ENCODE measurements at places on chromosomes 7 and 10. TPM values are rescaled to one million over a fixed set of nuclear protein-coding genes. Genes with fewer than 3 reads are reported as not detected.
A peak's percentile ranks its signal among the peaks of the same experiment; 100 is the strongest.

DNA sequence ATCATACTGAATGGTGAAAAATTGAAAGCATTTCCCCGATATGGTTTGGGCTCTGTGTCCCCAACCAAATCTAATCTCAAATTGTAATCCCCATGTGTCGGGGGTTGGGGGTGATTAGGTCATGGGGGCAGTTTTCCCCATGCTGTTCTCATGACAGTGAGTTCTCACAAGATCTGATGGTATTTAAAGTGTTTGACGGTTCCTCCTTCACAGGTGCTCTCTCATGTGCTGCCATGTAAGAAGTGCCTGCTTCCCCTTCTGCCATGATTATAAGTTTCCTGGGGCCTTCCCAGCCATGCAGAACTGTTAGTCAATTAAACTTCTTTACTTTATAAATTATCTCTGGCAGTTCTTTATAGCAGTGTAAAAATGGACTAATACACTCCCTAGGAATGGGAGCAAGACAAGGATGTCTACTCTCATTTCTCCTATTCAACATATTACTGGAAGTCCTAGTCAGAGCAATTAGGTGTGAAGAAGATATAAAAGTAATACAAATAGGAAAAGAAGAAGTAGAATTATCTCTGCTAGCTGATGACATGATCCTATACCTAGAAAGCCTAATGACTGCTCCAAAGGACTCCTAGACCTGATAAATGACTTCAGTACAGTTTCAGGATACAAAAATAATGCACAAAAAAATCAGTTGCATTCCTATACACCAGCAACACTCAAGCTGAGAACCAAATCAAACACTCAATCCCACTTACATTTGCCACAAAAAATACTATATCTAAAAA is 260.6 kb downstream of the RNLS start:
- no peak for DNase-seq

DNA sequence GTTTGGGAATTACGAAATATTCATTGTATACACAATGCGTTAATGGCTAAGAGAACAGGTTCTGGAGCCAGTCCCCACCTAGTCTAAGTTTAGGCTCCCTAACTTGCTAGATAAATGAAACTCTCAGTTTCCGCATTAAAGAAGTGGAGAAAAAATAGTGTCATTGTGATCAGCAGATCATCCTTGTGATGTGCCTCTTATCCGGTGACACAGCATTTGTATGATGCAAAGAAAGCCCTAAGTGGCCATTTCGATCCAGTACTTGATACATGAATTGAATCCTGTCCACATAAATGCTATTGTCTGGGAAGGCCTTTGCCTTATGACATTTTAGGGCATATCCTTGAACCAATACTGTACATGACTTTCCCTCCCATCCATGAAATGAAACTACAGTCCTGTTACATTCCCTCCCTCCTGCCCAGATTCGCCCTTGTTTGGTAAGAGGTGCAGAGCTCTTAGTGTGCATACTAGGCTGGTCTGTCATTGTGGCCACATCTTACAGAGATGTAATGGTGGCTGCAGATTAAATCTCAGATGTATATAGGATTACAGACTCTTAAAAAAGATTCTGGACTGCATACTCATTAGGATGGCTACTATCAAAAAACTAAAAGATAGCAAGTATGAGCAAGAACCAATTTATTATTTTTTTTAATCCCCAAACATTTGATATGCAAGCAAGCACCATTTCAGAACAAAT is 80.9 kb downstream of the LRRC4 start:
- DNase-seq: no peak

- no peak for DNase-seq
These were observed 367.8 kb upstream of the GALNT17 start for GRCh38 chr7:70763961-70764691.

- DNase-seq: no peak
These were observed 104.6 kb downstream of the FOXP2 start for GRCh38 chr7:114519240-114519639.

DNA sequence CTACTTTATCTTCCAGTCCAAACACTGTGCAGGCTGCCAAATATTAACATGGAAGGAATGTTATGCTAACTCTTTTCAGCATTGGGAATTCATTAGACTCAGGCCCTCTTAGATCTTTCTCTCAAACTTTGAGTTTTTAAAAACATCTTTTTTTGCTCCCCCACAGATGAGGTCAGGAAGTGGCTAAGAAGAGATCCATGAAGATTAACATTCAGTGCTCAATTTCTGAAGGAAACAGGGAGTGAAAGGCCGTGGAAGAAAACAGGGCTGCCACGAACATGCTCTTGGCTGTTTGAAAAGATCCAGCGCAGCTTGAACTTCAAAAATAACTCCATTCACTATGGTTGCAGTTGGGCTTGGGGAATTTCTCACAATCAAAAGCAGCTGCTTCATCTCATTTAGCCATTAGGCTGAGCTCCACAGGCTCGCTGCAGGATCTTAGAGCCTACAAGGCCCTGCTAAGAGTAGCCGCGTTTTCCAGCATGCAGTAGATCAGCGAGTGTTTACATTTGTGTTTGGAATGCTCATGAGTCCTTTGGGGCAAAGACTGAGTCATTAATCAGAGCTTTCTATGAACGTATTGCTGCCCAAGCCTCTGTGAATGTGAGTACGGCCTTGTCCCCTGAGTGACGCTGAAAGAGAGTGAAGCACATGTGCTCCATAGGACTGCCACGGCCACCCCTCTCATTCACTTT is 41.2 kb upstream of the TNS3 start:
- DNase-seq: no peak

DNA sequence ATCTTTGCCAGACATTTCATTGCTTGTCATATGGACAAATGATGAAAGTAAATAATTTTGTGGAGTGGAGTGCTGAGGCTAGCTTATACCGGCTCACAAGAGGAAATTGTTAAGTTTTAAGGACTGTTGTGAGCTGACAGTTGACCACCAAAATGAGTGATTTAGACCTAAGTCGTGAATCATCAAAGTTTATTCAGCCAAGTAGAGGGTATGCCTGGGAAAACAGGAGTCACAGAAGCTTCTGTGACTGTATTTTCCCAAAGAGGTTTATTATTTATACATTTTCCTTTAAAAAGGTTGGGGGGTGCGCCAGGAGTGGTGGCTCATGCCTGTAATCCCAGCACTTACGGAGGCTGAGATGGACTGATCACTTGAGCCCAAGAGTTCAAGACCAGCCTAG is 21.8 kb downstream of the MRPS24 start:
- DNase-seq: no peak

GRCh38 chr7:138565071-138565450 is 105.0 kb downstream of the TRIM24 start:
- DNase-seq: no peak

- no peak for DNase-seq
These were observed 30.0 kb downstream of the LAMB1 start for GRCh38 chr7:107972941-107973376.

GRCh38 chr10:101993221-101993620 is 62.8 kb downstream of the ARMH3 start:
- DNase-seq: no peak

DNA sequence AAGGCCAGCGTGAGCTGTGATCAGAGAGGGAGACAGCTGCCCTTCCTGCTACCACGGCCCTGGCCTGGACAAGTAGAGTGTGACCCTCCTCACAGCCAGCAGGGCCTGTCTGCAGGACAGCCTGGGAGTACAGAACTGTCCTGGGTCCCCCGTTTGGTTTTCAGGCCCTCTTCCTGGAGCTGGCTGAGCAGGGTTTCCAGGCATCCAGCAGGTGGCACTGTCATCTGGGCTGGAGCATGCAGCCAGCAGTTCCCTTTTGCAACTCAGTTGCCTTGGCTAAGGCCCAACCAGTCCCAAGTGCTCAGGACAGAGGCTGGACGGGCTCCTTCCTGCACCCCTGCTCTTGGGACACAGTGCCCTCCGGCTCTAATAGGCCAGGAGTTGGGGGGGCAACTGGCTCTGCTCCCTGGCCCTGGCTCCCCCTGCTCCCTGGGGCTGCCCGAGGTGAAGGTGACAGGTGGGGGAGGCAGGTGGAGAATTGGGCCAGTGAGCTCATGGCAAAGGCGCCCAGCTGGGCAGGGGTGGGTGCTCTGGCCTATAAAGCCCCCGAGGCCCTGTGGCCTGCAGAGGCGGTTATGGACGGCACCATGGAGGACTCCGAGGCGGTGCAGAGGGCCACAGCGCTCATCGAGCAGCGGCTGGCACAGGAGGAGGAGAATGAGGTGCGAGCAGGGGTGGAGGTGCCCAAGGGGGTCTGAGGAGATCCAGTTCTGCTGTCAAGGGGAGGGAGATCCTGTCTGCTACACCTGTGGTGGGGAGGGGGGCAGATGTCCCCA is at the start of gene ANKRD2:
Gene ANKRD2 (plus strand): TSS at position 566 of the 776 bp plus-strand sequence. CDS start 10 bp downstream, at position 576.
- peak; percentile 76 for DNase-seq

DNA sequence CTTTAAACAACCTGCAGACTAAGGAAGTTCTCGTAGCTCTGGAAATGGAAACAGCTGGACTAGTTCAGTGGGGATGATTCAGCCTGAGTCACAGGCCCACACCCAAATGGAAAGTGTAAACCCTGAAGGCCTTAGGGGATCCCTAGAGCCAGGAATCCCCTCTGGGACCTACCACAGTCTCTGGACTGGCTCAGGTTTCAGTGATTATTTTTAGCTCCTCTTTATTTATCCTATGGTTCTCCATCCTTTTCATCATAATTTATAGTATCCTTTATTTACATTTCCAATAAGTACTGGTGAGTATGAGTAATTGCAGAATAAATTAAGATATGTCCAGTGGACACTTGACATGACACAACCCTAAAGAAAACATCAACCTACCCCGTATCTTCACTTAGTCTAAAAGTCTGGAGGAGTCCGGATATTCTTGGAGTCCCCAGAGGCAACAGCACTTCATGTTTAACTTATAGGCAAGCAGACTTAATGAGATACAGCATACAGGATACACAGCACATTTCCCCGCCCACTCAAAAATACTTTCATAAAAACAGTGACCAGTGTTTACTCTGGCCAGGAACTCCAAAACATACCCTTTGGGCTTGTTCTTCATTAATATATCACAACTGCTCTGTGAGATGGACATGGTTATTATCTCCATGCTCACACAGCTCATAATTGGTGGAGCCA is 28.4 kb upstream of the SEMA3E start:
- no peak for DNase-seq

DNA sequence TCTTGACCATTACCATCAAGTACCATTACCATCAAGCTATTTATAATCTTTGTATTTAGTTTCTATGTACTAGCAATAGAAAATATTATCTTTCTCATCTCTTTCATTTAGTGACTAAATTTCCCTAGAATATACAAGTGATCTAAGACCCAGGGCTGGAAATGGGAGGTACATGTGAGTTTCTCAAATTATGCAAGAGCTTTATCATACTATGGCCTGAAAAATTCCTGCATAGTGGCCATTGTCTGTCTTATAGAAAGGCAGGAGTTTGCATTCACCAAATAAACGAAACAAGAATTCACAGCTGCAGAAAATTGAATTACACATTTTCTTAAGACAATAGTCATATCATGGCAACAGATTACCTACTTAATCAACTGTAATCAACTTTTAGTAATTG is 50.7 kb upstream of the HDAC9 start:
- no peak for DNase-seq

- DNase-seq: no peak
These were observed 318.0 kb downstream of the GRID1 start for GRCh38 chr10:86048571-86048970.

DNA sequence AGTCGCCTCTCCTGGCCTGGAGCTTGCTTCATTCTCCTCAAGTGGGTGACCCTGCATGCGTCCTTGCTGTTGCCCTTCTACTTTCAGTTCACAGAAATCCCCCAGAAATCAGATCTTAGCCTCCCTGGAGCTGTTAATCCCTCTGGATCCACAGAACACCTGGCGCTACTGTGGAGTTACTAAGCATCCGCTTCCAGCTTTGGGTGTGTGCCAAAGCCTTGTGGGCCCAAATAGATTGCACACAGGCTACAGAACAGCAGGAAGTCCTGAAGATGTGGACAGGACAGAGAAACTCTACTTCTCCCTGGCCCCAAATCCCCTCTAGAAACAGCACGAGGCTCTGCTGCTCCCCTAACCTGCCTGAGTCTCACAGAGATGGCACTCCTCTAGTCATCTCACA is 36.6 kb upstream of the PDLIM1 start:
- DNase-seq: no peak

- no peak for DNase-seq
These were observed 676 bp downstream of the TCAF1 start for GRCh38 chr7:143901332-143901667.

DNA sequence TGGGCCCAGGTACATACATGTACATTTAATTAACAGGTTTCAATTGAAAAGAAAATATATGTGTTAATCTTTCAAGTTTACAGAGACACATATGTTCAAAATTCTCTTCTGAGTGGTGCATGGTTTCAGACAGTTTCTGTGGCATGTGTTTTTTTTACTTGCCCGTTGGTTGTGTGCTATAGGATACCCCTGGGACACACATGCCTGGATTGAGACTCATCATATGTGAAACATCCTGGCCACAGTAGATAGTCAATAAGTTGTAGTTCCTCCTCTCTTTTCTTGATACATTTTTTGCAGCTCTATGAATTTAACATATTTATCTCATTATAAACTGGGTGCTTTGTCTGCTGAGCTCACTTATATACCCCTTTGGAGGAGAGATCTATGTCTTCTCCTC is 207.8 kb upstream of the CTBP2 start:
- no peak for DNase-seq

GRCh38 chr10:78742730-78743615 is 325.8 kb upstream of the ZMIZ1 start:
- no peak for DNase-seq

- no peak for DNase-seq
These were observed 20.9 kb downstream of the TEX36 start for GRCh38 chr10:125661941-125662515.

- no peak for DNase-seq
These were observed 42.6 kb upstream of the WNT16 start for GRCh38 chr7:121286186-121286585.

- DNase-seq: no peak
These were observed 31.1 kb downstream of the MRPS24 start for GRCh38 chr7:43838201-43838658.

GRCh38 chr7:107080099-107080505 is 35.6 kb downstream of the PRKAR2B start:
- DNase-seq: no peak

- no peak for DNase-seq
These were observed 907 bp upstream of the IFRD1 start for GRCh38 chr7:112449353-112449752.

DNA sequence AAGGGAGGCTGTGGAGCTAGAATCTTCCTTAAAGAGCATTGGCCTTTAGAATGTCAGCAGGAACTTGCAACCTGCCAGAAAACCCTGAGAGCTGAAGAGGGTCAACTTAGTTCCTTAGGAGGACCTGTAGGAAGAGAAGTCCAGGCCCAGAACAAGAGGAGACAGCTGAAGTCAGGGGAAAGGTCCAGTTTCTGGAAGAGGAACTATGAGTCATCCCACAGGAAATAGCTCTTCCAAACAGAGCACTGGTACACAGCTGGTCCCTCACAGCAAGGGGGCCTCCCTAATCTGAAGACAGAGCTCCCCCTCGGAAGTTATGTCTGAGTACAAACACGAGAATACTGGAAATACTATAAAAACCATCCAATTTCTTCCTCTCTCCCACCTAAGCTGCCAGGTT is 98.9 kb downstream of the HERPUD2 start:
- DNase-seq: peak; percentile 29

The GPR158 gene
- 9.0 TPM for total RNA-seq

The LIPJ gene
- 3.7 TPM for total RNA-seq

The GNAT3 gene
- not detected for total RNA-seq

The ADAP1 gene
- total RNA-seq: 33.8 TPM

The VGF gene
- 7.7 TPM for total RNA-seq

The CFAP58 gene
- 1.2 TPM for total RNA-seq

The ZNF485 gene
- 8.2 TPM for total RNA-seq

The HPSE2 gene
- not detected for total RNA-seq
